ENCODE measurements at places on chromosomes 3 and 15. TPM values are rescaled to one million over a fixed set of nuclear protein-coding genes. Genes with fewer than 3 reads are reported as not detected.

VEPH1 gene
- 21.4 TPM for total RNA-seq

SQOR gene
- 36.5 TPM for total RNA-seq

GRCh38 chr3:196428041-196428440 lies 4.2 kb downstream of the UBXN7 start:
- no peak for DNase-seq
- H3K4me3 ChIP-seq = no peak overlapping the region
- no peaks in the 10 kb centered on the region for H3K36me3 ChIP-seq
- H3K27ac ChIP-seq = no peak overlapping the region
- no peaks in the 10 kb centered on the region for H3K27me3 ChIP-seq

GRCh38 chr3:110419601-110420000 lies 652.0 kb upstream of the NECTIN3 start:
- no peak for DNase-seq
- no peak overlapping the region for H3K4me3 ChIP-seq
- peaks cover 10% of the 10 kb centered on the region for H3K4me1 ChIP-seq
- H3K36me3 ChIP-seq = no peaks in the 10 kb centered on the region

DNA sequence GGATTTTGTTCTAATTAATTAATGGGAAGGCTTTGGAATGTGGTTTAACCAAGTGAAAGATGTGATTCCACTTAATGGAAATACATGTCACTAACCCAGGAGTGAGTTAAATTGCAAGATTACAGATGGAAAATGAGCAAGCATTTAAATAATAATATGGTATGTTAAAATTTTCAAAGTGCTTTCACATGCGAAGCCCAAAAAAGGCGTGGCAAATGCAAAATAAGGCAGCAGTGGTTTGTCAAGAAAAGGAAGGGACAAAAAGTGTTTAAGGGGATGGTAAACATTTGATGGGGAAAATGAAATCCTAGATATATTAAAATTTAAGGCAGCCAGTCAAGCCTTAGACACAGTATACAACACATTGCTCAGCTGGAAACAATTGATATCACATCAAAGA lies 2.9 kb downstream of the TICRR start:
- DNase-seq = no peak
- H3K27ac ChIP-seq = no peak overlapping the region
- peaks cover 6% of the 10 kb centered on the region for H3K4me1 ChIP-seq
- H3K4me3 ChIP-seq = no peak overlapping the region
- H3K36me3 ChIP-seq = no peaks in the 10 kb centered on the region

DNA sequence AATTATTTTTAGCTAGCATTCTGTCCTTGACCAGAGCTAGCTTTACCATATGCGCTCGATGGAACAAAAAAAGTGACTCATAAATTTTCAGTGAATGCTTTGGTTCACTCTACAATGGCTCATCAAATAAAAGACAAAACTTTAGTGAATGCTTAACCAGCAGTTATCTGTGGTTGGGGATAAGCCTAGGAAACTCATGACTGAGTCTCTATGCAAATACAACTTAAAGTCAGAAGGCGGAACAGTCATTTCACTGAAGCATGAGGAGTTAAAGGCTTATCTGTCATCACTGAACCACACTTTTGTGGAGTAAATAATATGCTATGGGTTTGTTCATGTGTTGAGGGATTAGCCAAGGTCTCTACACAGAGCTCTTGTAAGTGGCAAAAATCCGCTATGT lies 308.4 kb downstream of the SQOR start:
- no peak for DNase-seq
- no peak overlapping the region for H3K4me3 ChIP-seq
- H3K36me3 ChIP-seq = no peaks in the 10 kb centered on the region

DNA sequence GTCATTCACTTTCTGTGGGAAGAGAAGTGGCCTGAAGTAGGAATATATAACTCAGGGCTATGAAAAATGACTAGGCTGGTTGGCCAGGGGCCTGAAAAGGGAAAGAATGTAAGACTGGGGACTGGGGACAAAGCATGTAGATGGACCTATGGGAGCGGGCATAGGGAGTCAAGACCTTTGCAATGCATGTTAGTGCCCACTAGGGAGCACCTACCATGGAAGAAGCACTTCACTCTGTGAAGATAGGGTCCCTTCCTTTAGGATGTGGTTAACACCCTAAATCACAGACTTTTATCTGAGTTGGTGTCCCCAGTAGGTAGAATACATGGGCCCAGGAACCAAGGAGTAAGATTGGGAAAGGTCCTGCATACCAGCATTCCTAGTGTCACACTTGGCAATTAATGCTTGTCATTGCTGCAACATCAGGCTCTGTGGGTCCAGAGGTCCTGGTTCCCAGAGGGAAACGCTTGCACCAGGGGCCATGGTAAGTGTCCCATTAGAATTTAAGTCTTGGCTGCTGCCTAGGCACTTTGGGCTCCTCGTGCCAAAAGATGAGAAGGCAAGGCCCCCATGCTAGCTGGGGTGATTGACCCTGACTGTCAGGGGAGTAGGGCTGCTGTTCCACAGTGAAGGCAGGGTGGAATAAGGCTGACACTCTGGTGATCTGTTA lies 79.6 kb downstream of the CRYGS start:
- H3K36me3 ChIP-seq = no peaks in the 10 kb centered on the region
- no peaks in the 10 kb centered on the region for H3K4me1 ChIP-seq
- no peaks in the 10 kb centered on the region for H3K27me3 ChIP-seq
- H3K4me3 ChIP-seq = no peak overlapping the region

- no peak for DNase-seq
- H3K36me3 ChIP-seq = no peaks in the 10 kb centered on the region
- H3K4me3 ChIP-seq = no peak overlapping the region
- H3K4me1 ChIP-seq = no peaks in the 10 kb centered on the region
These were observed 225.6 kb downstream of the ADAMTS9 start for GRCh38 chr3:64462203-64462602.

- no peaks in the 10 kb centered on the region for H3K36me3 ChIP-seq
- no peaks in the 10 kb centered on the region for H3K4me1 ChIP-seq
- H3K27ac ChIP-seq = no peak overlapping the region
These were observed 10.6 kb downstream of the MAPKAPK3 start for GRCh38 chr3:50627407-50628051.

DNA sequence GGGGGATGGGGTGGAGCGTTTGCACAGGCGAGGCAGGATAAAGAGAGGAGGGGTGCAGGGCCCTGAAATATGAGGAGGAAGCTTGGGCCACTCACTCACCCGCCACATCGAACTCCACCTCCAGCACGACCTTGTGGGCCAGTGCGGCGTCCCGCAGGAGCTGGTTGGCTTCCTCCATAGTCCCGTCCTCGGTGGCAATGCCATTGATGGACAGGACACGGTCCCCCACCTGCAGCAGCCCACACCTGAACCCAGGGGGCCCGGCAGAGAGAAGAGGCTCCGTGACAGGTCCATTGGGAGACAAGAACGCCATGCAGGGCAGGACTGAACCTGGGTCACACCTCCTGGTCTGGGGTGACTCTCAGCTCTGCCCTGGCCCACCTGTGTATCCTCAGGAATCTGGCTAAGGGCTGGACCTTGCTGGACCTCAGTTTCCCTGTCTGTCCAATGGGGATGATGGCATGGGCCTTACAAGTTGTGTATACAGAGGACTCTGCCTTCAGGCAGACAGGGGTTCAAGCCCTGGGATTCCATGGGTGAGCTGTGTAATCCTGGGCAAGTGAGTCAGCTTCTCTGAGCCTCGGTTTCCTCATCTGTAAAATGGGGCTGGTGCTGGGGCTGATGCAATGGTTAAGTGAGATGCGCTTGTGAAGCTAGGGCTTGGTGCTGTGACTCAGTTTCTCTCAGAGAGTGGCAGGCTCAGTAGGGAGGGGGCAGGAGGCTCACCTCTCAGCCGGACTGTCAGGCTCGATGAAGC lies 26.4 kb downstream of the GRIP2 start:
- no peaks in the 10 kb centered on the region for H3K4me1 ChIP-seq
- H3K4me3 ChIP-seq = no peak overlapping the region
- no peaks in the 10 kb centered on the region for H3K27me3 ChIP-seq
- no peak overlapping the region for H3K27ac ChIP-seq

DNA sequence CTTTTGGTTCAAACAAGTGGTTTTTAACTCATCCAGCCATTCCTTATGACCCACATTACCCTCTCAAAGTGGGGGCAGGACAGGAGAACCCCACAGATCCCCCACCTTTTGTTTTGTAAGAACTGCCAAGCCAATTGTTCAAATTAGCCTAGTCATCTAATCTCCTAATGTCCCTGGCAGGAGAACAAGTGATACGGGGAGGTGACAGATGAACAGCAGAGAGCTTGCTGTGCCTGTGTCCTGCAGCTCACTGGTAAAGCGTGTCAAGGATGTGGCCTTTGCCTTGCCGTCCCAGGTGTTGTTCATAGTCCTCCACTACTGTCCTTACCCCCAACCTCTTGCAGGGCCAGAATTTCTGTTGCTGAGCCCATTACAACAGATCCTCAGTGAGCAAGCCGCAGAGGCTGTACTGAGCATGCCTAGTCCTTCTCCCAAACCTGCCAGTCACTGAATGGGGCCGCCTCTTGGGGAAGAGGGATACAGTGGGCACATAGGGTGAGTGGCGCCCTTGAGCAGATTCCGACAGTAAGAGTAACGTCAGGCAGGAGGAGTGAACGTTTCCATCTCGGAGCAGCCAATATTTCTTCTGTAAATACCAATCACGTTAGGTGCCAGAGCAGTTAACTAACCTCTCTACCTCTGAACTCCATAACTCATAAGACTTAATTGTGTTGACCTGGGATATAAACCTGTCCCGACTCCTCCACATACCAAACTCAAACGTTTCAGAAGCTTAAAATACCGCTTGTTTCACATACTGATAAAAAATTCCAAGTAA lies 87.4 kb downstream of the ITPR1 start:
- peaks cover 69% of the 10 kb centered on the region for H3K4me1 ChIP-seq
- DNase-seq = no peak
- no peak overlapping the region for H3K4me3 ChIP-seq
- no peaks in the 10 kb centered on the region for H3K36me3 ChIP-seq

GRCh38 chr3:107263269-107264021 lies 113.8 kb upstream of the CCDC54 start:
- no peaks in the 10 kb centered on the region for H3K27me3 ChIP-seq
- no peaks in the 10 kb centered on the region for H3K36me3 ChIP-seq
- H3K4me1 ChIP-seq = peaks cover 10% of the 10 kb centered on the region

DNA sequence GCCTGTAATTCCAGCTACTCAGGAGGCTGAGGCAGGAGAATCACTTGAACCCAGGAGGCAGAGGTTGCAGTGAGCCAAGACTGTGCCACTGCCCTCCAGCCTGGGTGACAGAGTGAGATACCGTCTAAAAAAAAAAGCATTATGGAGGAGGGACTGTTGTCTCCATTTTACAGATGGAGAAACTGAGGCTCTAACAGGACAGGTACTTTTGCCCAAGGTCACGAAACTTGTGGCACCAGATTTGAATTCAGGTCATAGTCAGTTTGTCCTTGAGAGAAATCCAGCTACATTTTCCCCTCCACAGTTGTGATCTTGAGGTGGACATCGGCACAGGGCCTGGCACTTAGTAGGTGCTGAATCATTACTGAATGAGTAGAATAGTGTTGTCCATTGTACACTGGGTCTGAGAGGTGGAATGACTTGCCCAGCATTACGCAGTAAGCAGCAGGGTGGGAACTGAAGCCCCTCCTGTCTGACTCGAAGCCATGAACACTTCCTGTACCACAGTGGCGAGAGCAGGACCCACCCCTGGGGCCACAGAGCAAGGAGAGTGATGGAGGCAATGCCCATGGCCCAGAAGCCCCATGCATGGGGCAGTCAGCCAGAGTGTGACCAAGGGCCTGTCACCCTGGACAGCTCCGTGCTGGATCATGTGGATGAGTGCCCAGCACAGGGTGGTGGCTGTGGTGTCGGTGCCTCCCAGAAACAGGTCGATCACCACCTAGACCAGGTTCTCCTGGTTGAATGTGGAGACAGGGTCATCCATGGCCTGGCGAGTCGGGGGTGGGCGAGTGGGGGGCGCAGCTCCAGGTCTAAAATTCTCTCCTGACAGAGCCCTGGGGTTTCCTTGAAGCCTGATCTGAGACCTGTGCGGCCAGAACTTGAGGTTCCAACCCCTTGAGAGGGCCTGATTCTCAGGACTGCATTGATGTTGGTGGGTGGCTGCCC lies 20.4 kb upstream of the PARL start:
- no peaks in the 10 kb centered on the region for H3K36me3 ChIP-seq
- peak; percentile 21 for DNase-seq
- H3K4me3 ChIP-seq = no peak overlapping the region
- no peak overlapping the region for H3K27ac ChIP-seq
- H3K4me1 ChIP-seq = no peaks in the 10 kb centered on the region

DNA sequence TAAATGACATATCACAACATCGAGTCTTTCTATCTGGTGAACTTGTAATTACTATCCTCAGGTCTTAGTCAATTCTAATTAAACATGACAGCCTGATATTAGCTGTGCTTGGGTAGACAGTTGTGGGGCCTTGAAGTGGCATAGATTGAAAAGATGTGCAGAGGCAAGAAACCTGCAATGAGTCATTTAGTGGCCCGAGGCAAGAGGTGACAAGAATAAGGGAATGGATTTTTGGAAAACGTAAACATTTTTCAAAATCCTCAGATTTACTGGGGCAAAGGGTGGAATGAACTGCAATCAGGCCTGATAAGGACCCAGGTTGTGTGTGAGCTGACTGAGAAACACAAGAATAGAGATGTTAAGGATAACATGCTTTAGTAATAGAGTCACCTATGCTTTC lies 29.5 kb upstream of the ULK4 start:
- H3K4me3 ChIP-seq = no peak overlapping the region
- no peak overlapping the region for H3K27ac ChIP-seq
- no peaks in the 10 kb centered on the region for H3K36me3 ChIP-seq
- DNase-seq = no peak
